Hematopoietic multipotent progenitor cell treated with erythropoietin and hydrocortisone succinate and interleukin-3 and kit ligand, for 6 days (in vitro differentiated cells): ENCODE measurements at places on chromosomes 3 and 15.

- DNase-seq: no peak
Measured at GRCh38 chr3:135050536-135050935, 255.5 kb downstream of the EPHB1 start.

- DNase-seq: no peak
Measured at GRCh38 chr3:169644750-169645149, 18.8 kb downstream of the MECOM start.

DNA sequence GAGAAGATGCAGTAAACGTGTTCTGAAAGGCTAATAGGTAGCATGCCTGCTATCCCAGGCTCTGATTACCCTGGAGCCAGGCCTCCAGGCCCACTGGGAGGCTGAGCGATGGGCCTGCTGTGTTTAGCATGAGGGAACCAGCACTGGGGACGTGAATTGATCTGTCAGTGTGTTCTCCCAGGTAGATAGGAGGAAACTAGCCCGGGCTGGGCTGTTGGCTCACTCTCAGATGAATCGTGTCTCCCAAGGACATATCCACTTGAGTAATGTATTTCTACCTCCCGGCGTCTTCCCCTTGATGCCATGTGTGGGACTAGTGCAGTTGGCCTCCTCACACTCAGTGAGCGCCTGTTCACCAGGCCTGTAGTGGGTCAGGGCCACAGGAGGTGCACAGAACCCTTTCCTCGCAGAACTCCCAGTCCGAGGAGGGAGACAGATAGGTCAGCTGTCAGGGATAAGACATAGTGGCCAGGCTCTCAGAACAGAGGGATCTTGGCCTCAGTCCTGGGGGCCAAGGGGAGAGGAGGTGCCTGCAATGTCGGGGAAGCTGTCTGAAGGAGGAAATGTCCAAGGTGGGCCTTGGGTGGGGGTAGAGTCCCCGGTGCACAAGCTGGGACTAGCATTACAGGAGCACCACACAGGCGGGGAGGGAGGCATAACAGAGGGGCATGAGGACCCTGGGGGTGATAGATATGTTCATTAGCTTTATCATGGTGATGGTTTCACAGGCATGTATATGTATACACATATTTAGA is 111.7 kb downstream of the DNAJB8 start:
- no peak for DNase-seq

- DNase-seq: peak; percentile 80
Measured at GRCh38 chr15:45714590-45715488, 80.0 kb downstream of the SQOR start.

- no peak for DNase-seq
Measured at GRCh38 chr3:65548848-65549625, 489.7 kb downstream of the MAGI1 start.

DNA sequence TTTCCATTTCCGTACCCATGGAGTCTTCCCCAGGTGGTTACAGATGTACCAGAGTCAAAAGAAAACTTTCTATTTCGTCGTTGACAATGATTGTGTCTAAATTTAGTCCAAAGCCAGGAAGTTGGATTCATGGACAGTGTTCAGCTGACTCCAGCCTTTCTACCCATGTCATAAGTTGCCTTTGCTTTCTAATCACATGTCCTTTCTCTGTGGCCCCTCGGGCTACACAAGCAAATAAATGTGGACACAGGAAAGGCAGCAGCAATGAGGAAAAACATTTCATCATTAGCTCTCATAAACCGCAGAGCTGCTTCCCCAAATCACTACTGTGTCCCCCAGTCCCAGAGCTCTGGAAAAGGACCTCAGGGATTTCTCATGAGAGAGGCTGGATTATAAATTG is 82.0 kb downstream of the USF3 start:
- no peak for DNase-seq

DNA sequence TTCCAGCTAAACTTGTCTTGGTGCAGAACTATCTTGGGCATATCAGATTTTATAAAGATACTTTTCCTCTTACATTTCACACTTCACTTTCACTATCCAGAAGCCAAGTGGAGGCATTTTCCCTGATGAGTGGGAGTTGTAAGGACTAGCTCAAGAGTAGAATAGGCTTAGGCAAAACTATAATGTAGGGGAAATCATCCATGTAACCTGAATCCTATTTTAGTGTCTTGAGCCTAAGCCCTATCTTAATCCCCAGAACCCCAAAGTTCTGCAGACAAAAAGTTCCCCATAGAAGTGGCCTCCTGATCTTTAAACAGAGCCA is 42.2 kb upstream of the CD47 start:
- no peak for DNase-seq

- DNase-seq: no peak
Measured at GRCh38 chr15:91844341-91844740, 9.2 kb upstream of the SLCO3A1 start.

DNA sequence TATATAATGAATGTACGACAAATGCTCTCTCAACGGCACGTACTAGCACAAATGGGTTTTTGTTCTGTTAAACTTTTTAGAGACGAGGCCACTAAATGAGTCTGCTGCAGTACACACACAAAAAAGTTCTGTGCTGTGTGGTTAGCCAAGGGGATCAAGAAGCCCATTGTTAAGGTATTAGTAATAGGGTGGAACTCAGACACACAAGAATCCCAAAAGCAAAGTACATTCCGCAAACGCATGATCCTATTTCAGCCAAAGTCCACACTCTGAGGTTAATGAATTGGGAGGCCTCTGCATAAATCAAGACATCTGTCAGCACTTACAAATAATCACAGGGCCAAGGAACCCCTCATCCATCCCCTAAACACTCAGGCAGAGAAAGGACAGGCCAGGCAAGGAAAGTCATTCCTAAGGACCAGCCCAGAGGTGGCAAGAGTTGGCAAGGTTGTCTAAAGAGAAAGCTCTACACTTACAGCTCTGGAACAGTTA is 12.1 kb downstream of the OSBPL10 start:
- no peak for DNase-seq

DNA sequence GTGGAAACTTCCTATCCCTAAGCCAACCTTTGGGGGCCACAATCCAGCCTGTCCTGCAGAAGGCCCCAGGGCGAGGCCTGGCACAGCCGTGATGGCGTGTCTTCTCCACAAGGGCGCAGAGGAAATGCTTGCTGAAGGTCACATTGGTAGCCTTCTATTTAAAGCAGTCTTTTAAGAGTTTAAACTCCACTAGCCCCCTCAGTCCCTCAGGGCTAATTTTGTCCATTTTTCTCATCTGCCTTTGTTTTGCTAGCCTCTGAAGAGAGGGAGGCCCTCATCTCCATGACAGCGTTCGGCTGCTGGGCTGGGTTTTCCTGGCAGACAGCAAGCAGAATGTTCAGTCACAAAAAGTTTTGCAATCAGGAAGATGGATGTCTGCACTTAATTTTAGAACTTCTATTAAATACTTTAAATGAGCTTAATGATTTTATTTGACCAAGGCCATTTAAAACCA is 40.8 kb downstream of the RARB start:
- DNase-seq: no peak

DNA sequence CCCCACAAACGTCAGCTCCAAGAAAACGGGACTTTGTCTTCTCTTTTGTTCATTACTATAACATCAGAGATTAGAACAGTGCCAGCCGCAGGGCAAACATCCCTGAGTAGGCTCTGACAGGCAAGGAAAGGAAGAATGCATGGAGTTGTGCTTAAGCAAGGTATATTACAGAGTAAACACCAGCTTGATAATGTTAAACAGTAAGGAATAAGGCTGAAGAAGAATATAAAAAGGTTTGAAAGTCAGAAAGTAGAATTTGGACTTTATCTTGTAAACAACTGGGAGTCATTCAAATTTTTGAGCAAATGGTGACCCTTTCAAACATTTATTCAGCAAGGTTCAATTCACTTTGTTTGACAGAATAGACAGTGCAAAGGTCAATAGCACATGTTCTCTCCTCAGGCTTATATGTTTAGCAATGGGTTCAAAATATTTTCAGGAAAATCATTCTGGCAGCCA is 11.0 kb downstream of the GABPB1 start:
- no peak for DNase-seq

DNA sequence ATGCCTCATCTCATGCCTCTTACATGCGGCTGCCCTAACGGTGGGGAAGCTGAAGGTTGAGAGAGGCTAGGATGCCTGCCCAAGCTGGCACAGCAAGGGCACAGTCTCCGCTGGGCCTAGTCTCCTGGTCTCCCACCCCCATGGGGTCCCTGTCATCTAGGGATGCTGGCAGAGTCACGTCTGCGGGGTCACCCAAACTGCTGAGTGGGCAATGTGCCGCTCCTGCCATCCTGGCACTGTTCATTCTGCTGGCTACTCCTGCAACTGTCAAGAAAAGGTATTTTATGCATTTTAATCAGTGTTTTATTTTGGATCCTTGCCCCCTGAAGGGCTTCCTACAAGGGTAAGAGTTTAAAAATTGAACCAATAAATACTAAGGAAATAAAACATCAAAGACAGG is 12.8 kb downstream of the LINGO1 start:
- DNase-seq: no peak

- DNase-seq: no peak
Measured at GRCh38 chr15:34147371-34148140, 45.7 kb downstream of the PGBD4 start.

- no peak for DNase-seq
Measured at GRCh38 chr15:57215326-57215725, 161.0 kb upstream of the CGNL1 start.

- DNase-seq: no peak
Measured at GRCh38 chr15:45230245-45230965, 21.6 kb upstream of the SLC28A2 start.

GRCh38 chr3:155412904-155413303 is 119.4 kb upstream of the STRIT1 start:
- no peak for DNase-seq

- DNase-seq: no peak
Measured at GRCh38 chr3:111801693-111802092, 57.4 kb upstream of the PHLDB2 start.

- DNase-seq: peak; percentile 37
Measured at GRCh38 chr15:66411190-66411589, 24.5 kb downstream of the MAP2K1 start.

DNA sequence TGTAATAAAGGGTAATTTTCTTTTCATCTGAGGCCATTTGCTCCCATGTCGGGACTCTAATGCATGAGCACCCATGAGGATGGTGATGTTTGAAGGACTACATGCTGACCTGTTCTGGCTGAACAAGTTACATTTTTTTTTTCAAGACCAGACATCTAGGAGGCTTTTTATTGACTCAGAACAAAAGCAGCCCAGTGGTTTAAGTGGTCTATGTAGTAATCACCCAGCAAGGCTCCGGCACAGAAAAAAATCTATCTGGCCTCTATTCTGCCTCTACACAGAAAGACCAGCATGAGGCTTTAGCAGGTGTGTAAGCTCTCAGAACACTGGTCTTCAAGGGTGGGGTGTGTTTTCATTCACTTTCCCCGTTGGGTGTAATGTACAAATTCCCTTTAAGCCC is 95.1 kb upstream of the ZBED2 start:
- no peak for DNase-seq

DNA sequence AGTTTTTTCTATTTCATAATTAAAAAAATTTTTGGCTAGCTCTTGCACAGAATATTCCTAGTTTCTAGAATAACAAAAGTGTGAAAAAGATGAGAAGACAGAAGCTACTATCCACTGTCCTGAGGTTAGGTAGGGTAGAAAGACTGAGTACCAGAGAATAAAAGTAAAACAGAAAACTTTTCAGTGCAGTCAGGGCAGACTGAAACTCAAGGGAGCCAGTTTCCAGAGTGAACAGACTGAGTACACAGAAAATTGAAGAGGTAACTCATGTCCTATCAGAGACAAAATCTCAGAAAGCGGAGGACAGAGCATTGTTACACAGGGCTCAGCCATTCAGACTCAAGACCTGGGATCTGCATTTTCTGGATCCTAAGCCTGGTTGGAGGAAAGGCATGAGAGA is 8.8 kb upstream of the FBXO40 start:
- no peak for DNase-seq

GRCh38 chr3:101574388-101575112 is 570 bp downstream of the PCNP start:
- DNase-seq: peak; percentile 72

- no peak for DNase-seq
Measured at GRCh38 chr3:94159062-94159828, 96.4 kb downstream of the NSUN3 start.

DNA sequence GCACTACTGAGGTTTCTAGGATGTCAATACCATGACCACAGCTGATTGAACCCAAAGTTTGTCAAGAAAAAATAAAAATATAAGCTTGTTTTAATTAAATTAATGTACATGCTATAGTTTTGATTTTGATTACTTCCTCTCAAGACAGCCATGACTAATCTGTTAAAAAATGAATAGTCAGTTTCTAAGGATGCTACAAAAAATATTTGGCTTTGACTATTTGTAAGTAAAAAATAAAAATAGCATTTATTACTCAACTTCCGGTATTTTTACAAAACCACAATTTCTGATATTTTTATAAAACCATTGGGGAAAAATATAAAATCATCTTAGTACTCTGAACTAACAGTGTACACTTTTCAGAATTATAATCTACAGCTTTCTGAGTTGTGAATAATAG is 12.1 kb upstream of the TEX9 start:
- DNase-seq: no peak

DNA sequence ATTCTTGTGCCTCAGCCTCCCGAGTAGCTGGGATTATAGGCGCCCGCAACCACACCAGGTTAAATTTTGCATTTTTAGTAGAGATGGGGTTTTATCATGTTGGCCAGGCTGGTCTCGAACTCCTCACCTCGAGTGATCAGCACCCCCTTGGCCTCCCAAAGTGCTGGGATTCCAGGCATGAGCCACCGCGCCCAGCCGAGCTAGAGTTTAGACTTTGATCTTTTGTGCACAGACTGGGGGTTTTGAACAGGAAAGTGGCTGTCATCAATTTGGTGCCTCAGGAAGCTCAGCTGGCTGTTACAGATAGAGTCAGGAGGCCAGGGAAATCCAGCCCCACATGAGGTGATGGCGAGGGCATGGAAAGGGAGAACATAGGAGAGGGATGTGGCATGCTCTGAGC is 19.3 kb upstream of the IREB2 start:
- DNase-seq: no peak

DNA sequence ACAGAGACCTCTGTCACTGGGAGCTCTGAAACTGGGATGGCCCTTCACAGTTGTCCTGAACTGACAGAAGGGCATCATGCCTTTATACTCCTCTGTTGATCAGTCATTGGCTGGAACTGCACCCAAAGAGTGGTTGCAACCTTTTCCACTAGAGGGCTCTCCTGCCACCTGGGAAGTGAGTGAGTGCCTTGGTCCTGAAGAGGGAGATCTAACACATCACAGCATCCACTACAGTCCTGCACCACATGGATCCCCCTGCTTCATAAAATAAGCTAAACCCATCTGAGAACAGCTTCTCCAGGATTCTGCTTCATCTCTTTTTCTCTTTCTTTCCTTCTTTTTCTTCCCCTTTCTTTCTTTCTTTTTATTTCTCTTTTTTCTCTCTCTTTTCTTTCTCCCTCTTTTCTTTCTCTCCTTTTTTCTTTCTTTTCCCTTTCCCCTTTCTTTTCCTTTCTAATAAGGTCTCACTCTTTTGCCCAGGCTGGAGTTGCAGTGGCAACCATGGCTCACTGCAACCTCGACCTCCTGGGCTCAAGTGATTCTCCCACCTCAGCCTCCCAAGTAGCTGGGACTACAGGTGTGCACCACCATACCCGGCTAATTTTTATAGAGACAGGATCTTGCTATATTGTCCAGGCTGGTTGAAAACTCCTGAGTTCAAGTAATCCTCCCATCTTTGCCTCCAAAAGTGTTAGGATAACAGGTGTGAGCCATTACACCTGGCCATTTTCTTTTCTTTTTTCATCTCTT is 42.8 kb upstream of the RAF1 start:
- peak; percentile 92 for DNase-seq
